WTC11 (cell line): ENCODE measurements at places on chromosomes 1 and 21.

GRCh38 chr1:62316135-62316534 is 3.1 kb downstream of the KANK4 start:
- no peak for DNase-seq

- DNase-seq: no peak
These were observed 348.9 kb downstream of the MATN1 start for GRCh38 chr1:30374400-30375070.

DNA sequence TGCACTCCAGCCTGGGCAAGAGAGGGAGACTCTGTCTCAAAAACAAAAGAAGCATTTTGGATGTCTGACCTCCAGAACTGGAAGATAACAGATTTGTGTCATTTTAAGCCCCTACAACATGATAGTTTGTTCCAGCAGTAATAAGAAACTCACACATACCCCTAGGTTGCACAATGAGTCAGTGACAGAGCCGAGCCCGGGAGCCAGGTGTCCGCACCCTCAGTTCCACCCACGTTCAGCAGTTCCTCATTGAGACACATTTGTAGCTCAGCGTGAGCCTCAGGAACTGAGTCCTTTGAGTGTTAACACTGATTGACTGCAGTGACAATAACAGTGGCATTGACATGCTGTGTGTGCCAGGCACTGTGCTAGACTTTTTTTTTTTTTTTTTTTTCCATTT is 19.8 kb downstream of the LRRC38 start:
- DNase-seq: no peak

DNA sequence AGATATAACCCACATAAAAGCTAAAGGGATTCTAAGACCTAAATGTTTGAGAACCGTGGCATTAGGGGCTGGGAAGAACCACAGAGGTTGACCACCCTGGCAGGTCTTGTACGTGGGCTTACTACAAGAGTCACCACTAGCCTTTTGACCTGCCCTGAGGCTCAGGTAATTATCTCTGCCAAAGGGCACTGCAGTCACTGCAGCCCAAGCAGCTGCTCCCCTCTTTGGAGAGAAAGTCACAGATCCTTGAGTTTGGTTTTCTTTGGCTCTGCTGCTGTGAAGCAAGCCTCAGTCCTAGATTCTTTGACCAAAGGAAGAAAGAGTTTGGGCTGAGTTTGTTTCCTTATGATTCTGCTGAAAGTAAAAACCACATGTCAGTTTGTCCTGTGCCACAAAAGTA is 11.6 kb downstream of the PARK7 start:
- DNase-seq: no peak

DNA sequence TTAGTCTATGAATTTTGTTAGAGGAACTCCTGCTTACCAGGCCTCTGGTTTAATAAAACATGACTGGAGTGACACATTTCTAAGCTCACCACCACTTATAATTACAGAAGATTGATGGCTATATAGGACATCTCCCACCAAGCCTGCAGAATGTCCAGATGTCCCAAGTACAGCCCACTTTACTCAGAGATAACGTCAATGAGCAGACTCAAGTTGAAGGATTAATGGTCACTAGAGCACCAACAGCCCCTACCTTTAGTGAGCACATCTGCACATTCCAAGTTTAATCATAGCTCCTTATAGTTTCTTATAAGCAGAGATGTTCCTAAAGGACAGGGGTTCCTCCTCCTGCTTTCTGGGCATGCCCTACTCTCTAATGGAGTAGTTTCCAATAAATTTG is 37.4 kb upstream of the IL20 start:
- DNase-seq: no peak

- DNase-seq: no peak
These were observed 75.8 kb upstream of the SDC3 start for GRCh38 chr1:30984165-30984889.

DNA sequence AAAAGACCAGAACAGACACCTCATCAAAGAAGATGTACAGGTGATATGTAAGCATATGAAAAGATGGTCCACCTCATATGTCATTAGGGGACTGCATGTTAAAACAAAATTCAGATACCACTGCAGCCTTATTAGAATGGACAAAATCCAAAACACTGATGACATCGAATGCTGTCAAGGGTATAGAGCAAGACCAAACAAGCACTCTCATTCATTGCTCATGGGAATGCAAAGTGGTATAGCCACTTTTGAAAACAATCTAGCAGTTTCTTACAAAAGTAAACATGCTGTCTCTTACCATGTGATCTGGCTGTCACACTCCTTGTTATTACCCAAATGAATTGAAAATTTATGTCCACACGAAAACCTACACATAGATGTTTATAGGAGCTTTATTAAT is 426.6 kb upstream of the ESRRG start:
- DNase-seq: no peak

- DNase-seq: no peak
These were observed 15.9 kb upstream of the ELOA start for GRCh38 chr1:23727362-23727811.

DNA sequence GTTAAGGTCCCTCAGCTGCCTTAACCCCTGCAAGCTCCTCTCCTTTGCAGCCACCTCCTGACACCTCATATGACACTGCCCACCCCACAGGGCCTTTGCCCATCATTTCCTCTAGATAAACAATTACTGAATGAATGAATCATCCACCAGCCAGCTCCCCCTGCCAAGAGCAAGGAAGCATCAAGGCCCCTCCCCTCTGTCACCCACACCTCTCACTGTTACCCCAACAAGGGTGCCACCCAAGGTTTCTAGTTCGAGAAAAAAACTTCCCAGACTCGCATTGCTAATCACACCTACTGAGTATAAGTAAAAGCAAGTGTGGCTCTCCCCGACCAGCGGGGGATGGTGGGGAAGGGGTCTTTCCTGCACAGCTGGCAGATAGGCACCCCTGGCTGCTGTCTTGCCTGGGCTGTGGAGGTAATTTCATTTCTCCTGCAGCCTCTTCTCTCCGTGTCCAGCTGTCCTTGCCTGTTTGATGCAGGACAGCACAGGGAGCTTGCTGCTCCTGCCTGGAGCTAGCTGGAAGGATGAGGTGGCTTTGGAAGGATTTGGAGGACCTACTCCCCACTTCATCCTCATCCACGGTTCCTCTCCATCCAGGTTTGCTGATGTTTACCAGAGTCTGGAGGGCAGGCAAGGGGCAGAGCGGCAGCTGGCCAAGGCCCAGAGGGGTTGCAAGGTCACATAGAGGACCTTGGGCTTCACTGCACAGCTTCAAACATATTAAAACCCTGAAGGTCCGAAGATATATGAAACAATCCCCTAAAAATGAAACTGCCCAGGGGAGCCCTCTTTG is 33.1 kb upstream of the LBR start:
- no peak for DNase-seq

GRCh38 chr1:944341-945325 is 14.4 kb downstream of the NOC2L start:
- no peak for DNase-seq

GRCh38 chr21:44260791-44261631 is 686 bp downstream of the DNMT3L start:
- no peak for DNase-seq

DNA sequence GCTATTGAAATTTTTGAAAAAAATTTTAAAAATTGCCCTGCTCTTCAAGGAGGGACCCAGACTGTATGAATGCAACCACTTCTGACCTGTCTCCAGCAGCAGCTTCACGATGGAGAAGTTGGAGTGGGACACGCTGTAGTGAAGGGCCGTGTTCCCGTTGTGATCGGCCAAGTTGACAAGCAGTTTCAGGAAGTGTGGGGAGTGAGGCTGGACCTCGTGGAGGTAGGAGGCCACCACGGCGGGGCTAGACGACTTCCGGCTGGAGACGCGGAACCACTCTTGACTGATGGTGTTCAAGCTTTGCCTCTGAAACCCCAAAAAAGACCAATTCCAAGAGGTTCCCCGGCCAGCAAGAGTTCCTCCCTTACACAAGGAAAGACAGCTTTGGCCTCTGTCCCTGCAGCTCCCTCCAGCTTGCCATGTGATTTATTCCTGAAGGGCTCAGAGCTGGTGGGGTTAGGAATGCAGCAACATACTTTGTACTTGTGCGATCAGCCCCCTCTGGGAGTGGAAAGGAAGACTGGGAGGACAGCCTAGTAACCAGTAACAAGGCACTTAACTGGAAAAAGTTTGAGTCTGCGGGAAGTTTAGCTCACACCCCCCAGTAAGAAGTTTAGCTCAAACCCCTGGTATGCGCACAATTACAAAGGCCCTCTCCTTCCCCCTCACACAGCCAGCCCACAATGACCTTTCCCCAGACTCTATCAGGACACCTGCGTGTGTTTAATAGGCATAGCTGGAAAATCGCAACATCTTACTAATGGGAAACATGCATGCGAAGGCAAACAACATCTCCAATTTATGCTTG is 56.0 kb downstream of the KANK4 start:
- DNase-seq: no peak

DNA sequence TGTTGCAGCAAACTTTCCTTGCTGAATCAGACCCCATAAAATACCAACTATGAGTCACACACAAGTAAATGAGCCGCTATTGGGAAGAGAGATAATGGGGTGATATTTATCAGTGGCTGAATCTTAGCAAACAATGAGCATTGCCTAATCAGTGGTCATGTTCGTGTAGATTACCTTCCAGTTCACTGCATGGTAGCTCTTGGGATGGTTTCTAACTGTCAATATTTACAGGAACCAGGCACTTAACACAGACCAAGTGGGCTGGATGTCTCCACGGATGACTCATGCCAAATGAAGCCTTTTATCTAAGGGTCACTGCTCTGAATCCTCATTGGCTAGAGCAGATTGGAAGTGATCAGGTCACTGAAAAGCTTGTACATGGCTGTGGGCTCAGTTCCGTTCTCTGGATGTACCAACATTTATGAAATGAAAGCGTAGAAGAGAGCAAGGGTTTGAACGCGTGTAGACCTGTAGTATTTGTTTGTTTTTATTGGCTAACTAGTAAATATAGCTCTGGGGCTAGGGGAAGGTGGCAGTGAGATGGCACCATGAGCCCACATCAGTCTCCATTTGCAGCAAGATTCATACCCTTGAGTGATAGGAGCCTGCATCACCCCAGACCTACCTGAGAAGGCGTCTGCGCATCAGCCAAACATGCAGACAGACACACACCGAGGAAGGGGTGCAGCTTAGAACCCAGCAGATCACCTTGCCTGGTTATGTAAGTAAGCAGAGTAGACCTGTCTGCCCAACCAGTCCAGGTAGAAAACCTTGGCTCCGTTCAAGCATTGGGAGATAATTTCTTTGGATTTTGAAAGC is 153.3 kb downstream of the TOMM20 start:
- DNase-seq: no peak

DNA sequence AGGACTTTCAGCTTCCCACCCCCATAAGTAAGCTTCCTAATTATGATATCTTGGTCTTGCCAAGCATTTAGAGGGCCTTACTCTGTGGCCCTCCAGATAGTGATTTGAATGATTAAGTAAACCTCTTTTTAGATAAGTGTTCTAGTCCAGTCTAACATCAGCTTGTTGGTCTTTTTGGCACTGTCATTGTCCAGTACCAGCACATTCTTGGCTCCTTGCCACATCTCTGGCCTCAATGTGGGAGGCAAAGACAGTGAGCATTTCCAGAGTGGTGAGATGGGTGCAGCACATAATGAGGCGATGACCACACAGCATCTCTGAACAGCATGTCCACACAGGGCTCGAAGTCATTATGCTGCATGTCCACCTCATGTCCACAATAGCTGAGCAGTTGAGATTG is 6.1 kb downstream of the CAPZA1 start:
- no peak for DNase-seq

DNA sequence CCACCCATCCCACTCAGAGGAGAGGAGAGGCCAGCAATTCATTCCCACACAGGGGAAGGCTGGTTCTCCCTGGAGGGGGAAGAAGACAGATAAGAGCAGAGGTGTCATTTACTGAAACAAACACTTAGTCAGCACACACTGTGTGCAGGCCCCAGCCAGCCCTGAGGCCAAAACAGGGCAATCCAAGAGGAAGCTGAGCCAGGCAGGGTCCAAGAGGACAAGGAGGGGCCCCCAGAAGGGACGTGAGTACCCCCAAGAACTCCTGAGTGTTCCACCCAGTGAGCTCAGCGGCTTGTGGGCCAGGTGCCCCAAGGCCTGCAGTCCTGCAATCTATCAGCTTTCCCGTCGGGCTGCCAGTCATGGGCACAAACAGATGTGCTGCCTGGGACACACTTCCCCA is 15.8 kb downstream of the ADGRB2 start:
- DNase-seq: no peak

DNA sequence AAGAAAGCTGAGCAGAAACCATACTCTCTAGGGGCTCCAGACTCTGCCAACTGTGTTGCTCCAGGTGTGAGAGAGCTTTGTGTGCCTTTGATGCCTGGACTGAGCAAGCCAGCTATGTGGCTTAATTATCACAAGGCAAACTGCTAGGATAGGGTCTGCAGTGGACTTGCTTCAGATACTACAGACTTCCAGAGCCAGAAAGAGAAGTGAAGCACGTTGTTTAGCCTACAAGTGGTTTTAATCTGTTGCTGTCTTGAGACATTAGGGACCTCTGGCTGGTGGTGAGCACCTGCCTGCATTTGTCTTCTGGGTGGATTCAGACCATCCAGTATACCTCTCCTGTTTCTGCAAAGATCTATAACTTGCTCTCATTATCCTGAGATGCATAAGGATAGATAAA is 353.4 kb upstream of the PLXNA2 start:
- DNase-seq: no peak

DNA sequence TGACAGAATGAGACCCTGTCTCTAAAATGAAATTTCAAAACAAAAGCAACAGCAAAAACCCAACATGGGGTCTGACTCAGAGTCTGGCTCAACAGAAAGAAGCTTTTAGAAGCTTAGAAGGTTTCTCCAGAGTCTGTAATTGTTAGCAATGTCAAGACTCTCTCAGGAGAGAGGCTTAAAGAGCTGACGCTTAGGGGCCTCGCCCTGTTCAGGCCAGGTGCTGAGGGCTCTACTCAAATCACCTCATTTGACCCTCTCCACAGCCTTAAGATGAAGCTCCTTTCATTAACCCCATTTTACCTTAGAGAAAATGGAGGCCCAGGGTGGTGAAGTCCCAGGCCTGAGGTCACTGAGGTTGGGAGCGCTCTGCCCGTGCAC is 5.3 kb upstream of the KIF17 start:
- no peak for DNase-seq

- no peak for DNase-seq
These were observed 2.3 kb downstream of the SF3B4 start for GRCh38 chr1:149925345-149925744.

DNA sequence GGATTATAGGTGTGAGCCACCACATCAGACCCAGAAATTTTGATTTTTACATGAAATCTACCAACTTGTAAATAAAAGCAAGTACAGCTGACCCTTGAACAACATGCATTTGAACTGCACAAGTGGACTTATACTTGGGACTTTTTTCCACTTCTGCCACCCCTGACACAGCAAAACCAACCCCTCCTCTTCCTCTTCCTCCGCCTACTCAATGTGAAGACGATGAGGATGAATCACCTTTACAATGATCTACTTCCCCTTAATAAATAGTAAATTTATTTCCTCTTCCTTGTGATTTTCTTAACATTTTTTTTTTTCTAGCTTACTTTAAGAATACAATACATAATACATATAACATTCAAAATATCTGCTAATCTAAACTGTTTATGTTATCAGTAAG is 17.5 kb upstream of the YRDC start:
- no peak for DNase-seq
